ENCODE measurements at places on chromosomes 12 and 14. TPM values are rescaled to one million over a fixed set of nuclear protein-coding genes. Genes with fewer than 3 reads are reported as not detected.

CLEC12A gene
- not detected for total RNA-seq

DNA sequence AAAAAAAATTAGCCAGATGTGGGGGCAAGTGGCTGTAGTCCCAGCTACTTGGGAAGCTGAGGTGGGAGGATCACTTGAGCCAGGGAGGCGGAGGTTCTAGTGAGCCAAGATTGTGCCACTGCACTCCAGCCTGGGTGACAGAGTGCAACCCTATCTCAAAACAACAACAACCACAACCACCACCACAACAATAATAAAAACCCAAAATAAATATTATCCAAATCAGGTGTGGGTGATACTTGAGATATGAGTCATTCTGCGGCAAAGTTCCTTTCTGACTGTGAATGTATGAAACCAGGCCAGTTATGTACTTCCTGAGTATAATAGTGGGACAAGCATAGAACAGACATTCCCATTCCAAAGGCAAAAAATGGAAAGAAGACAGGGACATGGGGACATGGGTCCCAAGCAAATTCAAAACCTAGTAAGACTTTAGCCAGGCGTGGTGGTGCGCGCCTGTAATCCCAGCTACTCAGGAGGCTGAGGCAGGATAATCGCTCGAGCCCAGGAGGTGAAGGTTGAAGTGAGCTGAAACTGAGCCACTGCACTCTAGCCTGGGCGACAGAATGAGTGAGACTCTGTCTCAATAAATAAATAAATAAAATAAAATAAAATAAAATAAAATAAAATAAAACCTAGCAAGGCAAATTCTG, 9.7 kb upstream of the ERC1 start:
- peak; percentile 5 for DNase-seq

DNA sequence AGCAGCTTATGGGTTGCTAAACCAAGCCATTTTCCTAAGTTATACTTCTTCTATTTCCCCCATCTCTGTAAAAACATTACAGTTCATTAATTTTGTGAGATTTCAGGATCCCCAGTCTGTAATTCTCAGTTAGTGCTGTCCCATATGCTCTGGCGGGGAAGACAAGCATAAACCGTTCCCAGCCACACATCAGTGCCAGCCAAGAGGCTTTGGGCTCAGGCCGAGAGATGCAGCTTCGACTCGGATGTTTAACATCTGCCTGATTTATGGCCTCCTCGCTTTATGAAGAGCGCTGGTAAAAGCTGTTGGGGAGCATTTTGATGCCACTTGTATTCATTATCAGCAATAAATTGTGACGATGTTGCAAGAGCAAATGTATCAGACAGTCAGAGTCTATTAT, 349.1 kb upstream of the CCDC196 start:
- DNase-seq = no peak

GRCh38 chr12:132023658-132024057, 73.9 kb downstream of the EP400 start:
- no peak for DNase-seq

- peak; percentile 21 for DNase-seq
Measured at GRCh38 chr12:54700301-54700700, 52.1 kb upstream of the DCD start.

ARMH4 gene
- total RNA-seq = 1.3 TPM

GRCh38 chr12:19095331-19095730, 34.2 kb upstream of the PLEKHA5 start:
- DNase-seq = peak; percentile 31

DNA sequence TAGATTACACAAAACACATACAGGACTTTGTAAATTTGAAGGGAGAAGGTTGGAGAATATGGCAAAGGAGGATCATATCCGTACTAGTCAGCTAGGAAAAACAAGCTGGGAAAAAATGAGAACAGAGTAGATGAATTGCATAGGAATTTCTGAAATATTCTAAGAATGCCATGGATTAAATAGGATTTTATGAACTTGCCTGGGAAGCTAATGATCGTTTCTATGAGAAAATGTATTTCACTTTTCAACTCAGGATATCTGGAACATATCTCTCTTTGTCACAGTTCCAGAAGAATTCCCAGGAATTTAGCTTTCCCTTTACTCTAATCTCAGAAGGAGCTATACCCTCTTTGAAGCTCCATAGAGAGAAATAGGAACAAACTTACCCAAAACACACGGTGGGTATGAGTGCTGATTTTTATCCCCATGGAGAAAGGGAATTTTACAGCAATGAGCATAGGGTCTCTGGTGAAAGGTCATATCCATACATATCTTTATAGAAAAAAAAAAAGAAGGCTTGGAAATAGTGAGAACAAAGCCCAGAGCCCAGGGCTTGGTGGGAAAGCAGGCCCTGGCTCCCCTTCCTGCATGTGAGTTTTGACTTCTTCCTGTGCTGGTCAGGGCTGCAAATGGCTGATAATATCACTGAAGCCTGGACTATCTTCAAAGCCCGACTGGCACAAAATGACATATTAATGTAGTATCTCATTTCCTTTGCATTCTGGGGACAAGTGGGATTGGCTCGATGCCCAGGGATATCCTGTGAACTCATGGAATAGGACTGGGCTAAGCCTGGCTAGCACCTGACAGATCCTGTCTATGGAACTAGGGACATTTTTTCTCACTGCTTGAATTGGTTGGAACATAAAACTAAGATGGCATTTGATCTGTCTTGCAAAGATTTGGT, 136.3 kb downstream of the AEBP2 start:
- DNase-seq = peak; percentile 84

Data from RPMI7951 (cell line).